Stimulated activated CD4-positive, alpha-beta T cell treated with anti-CD3 and anti-CD28 coated beads, Interleukin-15, amount 100 ng/mL, for 24 hours (primary cell): ENCODE measurements at places on chromosomes 1 and 21.

DNA sequence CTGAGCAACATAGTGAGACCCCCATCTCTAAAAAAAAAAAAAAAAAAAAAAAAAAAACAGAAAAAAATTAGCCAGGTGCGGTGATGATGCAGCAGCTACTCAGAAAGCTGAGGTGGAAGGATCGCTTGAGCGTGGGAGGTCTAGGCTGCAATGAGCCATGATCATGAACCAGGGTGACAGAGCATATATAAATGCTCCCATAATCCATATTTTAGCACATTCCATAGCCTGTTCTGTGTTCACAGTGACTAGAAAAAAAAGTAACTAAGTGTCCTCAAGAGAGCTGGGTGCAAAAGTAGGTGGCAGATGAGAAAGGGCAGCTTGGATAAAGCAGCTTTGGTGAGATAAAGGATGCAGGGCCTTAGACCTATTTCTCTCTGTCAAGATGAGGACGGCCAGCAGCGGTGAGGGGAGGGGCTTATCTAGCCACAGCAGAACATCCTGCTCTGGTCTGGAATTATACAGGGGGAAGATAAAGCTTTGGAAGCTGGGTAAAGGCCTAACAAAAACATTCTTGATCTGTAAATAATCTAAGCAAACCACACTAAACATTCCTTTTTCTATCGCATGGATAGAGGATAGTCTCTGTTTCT lies 205.3 kb downstream of the DAB1 start:
- DNase-seq, result no peak

- DNase-seq, result no peak
These were observed 385.1 kb downstream of the NTNG1 start for GRCh38 chr1:107525961-107526360.

GRCh38 chr1:202951437-202951836 lies 6.7 kb downstream of the ADIPOR1 start:
- no peak for DNase-seq

DNA sequence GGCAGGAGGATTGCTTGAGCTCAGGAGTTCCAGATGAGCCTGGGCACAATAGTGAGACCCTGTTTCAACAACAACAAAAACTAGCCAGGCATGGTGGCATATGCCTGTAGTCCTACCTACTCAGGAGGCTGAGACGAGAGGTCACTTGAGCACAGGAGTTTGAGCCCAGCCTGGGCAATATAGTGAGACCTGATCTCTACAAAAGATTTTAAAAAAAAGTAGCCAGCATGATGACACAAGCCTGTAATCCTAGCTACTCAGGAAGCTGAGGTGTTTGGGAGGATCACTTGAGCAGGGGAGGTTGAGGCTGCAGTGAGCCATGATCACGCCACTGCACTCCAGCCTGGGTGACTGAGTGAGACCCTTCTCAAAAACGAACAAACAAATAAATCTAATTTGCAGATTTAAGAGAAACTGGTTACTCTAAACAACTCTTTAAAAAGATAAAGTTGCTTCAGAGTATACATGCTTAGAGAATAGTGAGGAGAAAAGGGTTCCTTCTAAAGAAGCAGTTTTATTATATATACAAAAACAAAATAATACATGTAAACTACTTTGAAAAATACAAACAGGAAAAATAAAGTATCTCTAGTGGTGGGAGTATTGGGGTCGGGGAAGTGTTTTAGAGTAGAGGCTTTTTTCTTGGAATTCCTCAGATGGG lies 88.4 kb downstream of the ADCY10 start:
- DNase-seq, result no peak

DNA sequence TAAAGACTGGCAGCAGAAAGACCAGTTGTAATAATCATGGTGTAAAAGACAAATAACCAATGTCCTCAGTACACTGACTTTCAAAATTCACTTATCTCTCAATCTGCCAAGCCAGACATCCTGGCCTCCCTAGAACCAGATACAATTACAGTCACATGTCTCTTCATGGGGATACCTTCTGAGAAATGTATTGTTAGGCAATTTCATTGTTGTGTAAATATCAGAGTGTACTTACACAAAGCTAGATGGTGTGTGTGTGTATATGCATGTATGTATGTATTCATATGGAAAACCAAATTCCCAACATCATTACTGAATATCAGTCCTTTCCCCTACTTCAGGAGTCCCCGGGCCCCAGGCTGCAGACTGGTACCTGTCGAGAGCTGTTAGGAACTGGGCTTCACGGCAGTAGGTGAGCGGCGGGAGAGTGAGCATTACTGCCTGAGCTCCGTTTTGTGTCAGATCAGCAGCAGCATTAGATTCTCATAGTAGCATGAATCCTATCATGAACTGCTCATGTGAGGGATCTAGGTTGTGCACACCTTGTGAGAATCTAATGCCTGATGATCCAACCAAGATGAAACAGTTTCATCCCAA lies 65.3 kb upstream of the ZNF326 start:
- no peak for DNase-seq

DNA sequence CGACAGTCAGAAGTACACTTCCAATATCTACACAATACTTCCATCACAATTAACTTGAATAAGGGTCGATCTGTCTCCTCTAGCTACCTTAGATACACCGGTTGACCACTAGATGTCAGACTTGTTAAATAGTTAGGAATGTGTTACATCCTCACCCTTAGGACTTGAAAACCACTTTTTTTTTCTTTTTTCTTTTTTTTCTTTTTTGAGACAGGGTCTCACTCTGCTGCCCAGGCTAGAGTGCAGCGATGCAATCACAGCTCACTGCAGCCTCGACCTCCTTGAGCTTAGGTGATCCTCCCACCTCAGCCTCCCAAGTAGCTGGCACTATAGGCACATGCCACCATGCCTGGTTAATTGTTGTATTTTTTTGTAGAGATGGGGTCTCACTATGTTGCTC lies 120.4 kb upstream of the GREM2 start:
- DNase-seq, result no peak

DNA sequence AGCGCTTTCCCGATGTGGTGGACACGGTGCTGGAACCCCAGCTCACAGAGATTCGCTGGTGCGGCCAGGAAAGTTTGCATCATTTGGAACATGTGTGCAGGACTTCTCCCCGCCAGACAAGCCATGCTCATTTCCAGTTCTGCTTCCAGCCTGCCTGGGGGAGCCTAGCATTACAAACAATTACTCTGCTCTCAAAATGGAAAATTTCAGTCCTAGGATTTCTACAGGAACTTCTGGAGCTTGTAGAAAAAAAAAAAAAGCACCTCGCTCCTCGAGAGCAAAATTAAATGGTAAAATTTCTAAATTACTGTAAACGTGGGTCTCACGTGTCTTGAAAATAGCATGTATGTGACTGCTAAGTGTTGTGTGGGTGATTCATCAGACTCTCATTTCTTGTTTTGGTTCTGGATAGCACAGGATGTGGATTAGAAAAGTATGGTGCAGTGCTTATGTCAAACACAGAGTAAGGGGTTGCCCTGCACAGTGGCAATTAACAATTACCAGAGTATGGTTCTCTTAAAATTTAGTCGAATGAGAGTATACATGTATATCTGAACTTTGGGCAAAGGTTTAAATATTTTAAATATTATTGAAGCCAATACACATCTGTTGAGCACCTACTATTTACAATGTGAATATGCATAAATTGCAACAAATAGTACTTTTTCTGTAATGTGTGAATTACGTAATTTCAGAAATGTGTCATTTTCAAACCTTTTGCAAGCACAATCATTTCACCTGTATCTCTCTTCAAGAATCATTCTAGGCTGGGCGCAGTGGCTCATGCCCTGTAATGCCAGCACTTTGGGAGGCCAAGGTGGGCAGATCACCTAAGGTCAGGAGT lies 61.8 kb upstream of the PTGFRN start:
- DNase-seq, result peak; percentile 21

DNA sequence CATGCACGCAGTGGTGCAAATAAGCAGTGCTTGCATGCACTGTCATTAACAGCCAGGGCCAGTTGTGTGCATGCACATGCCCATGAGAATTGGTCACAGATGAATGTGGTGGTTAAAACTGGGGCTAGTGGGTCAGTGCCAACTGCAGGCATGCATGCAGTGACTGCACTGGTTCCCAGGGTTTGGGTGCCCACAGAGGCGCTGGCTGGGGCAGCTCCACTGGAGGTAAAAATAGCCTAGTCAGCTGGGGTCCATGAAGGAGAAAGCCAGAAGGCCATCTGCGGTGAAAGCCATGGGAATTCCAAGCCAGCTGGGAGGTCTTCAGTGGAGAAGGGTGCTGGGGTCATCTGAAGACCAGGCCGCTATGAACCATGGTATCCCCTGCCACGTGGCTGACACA lies 70.2 kb downstream of the SLC5A9 start:
- no peak for DNase-seq

DNA sequence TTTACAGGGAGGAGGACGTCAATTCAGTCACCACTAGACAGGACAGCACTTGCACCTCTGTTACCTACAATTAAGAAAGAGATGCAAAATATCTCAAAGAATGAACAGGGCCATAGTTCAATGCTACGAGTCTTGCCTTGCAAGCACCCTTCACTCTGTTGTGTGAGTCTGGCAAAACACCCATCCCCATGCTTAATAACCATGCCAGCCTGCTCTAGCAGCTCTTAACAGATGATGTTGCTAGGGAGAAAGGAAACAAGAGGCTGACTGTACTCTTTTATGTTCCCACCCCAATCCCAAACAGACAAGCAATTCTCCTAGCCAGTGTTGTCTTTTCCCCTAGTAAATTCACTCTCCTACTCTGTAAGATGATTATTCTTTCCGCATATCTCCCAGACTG lies 5.3 kb downstream of the CBR1 start:
- DNase-seq, result no peak

DNA sequence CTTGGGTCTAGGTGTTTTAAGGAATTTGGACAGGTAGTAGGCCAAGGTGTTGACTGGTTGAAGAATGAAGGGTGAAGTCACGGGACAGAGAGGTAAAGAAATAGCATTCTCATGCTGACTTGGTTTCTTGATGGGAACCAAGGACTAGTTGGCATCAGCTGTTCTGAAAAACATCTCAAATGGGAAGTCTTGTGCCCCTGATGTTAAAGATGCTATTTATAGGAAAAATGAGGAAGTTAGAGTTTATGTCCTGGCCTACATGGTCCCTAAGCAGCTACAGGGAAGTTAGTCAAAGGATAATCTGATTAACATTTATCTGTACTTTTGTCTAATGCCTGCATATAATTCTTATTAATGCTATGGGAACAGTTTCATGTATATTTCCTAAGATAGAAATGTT lies 262.4 kb downstream of the HHIPL2 start:
- DNase-seq, result no peak

- no peak for DNase-seq
These were observed 214.1 kb downstream of the DYRK1A start for GRCh38 chr21:37580666-37581065.

GRCh38 chr1:173020138-173020750 lies 30.5 kb downstream of the TNFSF18 start:
- no peak for DNase-seq

DNA sequence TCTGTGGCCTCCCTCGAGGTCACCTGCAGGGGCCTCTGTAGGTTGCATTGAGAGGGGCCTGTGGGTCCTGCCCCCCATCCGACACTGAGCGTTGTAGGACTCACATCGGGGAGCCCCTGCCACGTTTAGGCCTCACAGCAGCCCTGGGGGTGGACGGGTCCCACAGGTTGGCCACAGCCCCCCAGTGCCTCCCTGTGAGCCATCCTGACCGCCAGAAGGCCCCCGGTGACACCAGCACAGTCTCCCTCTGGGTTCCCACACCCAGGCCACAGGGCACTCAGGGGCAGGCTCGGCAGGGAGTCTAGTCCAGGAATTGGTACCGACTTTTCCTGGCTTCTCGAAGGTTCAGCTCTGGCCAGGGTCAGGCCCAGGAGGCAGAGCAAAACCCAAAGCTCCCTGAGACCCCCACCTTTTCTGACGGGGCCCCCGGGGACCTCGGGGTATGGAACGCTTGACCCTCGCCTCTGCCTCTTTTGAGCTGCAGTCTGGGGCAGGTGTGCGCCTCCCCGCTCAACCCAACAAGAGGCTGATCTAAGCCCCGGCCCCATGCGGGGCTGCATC lies 13.9 kb upstream of the POFUT2 start:
- no peak for DNase-seq

DNA sequence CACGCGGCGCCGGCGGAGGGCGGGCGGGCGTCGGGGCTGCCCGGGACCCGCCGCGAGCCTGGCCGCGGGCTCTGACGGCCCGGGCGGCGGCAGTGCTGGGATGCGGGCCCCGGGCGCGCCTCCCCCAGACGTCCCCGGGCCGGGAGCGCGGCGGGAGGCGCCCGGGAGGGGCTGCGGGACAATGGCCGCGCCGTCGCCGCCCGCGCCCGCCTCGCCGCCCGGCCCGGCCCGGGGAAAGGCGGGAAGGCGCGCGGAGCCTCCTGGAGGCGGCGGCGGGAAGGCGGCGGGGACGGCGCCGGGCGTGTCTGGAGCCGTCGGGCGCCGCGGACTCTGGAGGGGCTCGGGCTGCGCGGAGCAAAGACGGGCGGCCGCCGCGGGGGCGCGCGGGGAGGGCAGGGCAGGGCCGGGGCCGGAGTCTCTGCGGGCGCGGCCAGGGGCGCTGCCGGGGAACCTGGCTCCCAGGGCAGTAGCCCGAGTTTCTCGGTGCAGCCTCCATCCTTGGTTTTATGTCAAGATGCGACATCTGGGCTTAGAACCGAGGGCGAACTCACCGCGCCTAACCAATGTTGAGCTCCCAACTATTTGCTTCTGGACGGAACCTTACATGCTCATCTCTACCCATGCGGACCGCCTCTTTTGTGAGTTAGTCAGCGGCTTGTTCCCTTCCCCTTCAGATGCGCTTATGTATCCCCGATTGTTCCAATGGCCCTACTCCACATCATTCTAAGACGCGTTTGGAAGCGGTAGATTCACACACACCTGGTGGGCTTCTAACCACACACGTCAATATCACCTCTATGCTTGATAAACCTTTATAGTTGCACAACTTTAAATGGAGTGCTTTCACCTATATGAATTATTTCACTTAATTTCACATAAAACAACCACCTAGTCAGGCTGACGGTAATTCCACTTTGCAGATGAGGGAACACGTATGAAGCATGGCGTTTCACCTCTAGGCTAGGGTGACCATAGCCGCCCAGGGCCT lies 651 bp downstream of the ZBTB8A start:
- DNase-seq, result peak; percentile 38

DNA sequence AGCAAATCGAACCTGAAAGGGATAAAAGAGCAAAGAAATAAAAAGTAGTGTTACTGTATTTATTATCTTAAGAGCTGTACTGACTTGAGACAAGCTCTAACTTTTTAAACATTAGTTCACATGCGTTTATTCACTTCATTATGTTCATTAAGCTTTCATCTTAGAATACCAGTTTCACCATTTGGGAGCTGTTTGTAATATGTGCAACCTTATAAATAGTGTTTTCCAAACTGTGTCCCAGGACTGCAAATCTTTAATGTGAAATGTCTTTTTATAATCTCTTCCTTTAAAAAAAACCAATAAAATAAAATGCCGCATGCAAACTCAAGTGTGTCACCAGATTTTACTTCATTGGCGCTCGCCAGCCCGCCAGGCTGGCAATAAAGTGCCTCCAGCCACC lies 28.3 kb downstream of the LGALS8 start:
- DNase-seq, result no peak

- DNase-seq, result no peak
These were observed 100.4 kb downstream of the MRPL39 start for GRCh38 chr21:25506887-25507286.
